ENCODE measurements at places on chromosomes 3 and 15.

- H3K27ac ChIP-seq: no peak overlapping the region
- H3K27me3 ChIP-seq: no peaks in the 10 kb centered on the region
- no peak for DNase-seq
- H3K4me3 ChIP-seq: no peak overlapping the region
- H3K4me1 ChIP-seq: peaks cover 45% of the 10 kb centered on the region
- no peaks in the 10 kb centered on the region for H3K36me3 ChIP-seq
Measured at GRCh38 chr15:90049030-90049429, 47.9 kb downstream of the ZNF710 start.

DNA sequence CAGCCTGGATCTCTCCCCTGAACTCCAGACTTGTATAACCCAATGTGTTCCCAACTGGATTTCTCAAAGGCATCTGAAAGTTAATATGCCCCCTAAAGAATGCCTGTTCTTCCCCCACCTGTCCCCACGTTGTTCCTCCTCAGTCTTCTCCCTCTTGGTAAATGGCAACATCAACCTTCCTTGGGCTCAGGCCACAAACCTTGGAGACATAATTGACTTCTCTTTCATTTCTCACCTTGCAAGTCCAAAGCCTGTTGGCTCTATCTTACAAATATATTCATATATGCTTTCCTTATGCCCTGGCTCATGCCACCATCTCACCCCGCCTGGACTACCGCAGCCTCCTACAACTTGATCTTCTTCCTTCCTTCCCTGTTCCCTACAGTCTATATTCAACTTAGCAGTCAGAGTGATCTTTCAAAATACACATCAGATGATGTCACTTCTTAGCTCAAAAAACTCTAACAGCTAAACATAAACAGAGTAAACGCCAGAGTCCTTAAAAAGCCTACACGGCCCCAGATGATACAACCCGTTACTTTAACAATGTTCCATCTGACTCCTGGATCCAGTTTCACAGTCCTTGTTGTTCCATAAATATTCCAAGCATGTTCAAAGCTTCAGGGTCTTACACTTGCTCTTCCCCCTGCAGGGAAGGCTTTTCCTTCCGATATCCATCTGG is 66.2 kb downstream of the ETV5 start:
- no peak for DNase-seq
- no peak overlapping the region for H3K27ac ChIP-seq

- no peak overlapping the region for H3K27ac ChIP-seq
- no peaks in the 10 kb centered on the region for H3K27me3 ChIP-seq
- H3K4me3 ChIP-seq: no peak overlapping the region
- no peak for DNase-seq
- no peaks in the 10 kb centered on the region for H3K36me3 ChIP-seq
Measured at GRCh38 chr3:18830087-18830486, 318.2 kb upstream of the KCNH8 start.

GRCh38 chr3:81663114-81663513 is 98.3 kb downstream of the GBE1 start:
- H3K36me3 ChIP-seq: no peaks in the 10 kb centered on the region
- H3K27ac ChIP-seq: no peak overlapping the region
- no peak for DNase-seq
- no peaks in the 10 kb centered on the region for H3K27me3 ChIP-seq
- H3K4me3 ChIP-seq: no peak overlapping the region

- H3K27ac ChIP-seq: no peak overlapping the region
- no peaks in the 10 kb centered on the region for H3K36me3 ChIP-seq
- no peaks in the 10 kb centered on the region for H3K27me3 ChIP-seq
- H3K4me1 ChIP-seq: peaks cover 21% of the 10 kb centered on the region
- H3K4me3 ChIP-seq: no peak overlapping the region
- DNase-seq: no peak
Measured at GRCh38 chr3:190694335-190695001, 168.0 kb downstream of the GMNC start.

DNA sequence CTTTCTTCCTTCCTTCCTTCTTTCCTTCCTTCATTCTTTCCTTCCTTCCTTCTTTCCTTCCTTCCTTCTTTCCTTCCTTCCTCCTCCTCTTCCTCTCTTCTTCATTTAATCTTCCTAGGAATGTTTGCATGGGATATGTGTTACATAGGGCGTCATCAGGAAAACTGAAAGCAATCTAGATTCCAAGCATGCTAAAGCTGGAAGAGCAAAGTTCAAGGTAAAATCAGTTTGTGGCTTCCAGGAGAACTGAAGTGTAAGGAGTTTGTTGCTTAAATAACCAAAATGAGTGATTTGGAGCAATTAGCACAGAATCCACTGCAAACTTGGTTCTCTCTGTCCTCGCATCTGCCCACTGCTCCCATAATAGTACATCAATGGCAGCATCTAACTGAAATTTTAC is 716.2 kb downstream of the GBE1 start:
- no peaks in the 10 kb centered on the region for H3K4me1 ChIP-seq
- no peaks in the 10 kb centered on the region for H3K27me3 ChIP-seq
- DNase-seq: no peak
- no peaks in the 10 kb centered on the region for H3K36me3 ChIP-seq
- H3K4me3 ChIP-seq: no peak overlapping the region

All from lower lobe of right lung (tissue), 2 donors.